AG09319 (cell line): ENCODE measurements at places on chromosomes 6 and 20.
A peak's percentile ranks its signal among the peaks of the same experiment; 100 is the strongest.

DNA sequence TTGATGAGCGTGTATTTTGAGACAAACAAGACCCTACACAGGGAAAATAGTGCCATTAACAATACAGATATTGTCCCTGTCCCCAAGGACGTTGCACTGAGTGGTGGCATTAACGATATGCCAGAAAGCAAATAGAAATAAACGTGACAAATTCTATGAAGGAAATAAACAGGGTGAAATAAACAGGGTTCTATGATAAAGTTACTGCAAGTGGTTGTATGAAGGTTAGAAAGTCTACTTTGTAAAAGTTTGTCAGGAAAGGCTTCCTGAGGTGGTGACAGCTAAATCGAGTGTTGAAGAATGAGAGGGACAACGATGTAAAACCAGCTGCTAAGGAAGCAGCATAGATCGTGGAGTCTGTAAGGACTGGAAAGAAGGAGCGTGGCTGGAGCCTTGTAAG, 380.2 kb downstream of the LAMA2 start:
- DNase-seq = no peak

GRCh38 chr6:52566853-52567279, 10.0 kb downstream of the TRAM2 start:
- peak; percentile 94 for DNase-seq

- no peak for DNase-seq
Measured at GRCh38 chr6:143536461-143536865, 24.9 kb upstream of the FUCA2 start.

DNA sequence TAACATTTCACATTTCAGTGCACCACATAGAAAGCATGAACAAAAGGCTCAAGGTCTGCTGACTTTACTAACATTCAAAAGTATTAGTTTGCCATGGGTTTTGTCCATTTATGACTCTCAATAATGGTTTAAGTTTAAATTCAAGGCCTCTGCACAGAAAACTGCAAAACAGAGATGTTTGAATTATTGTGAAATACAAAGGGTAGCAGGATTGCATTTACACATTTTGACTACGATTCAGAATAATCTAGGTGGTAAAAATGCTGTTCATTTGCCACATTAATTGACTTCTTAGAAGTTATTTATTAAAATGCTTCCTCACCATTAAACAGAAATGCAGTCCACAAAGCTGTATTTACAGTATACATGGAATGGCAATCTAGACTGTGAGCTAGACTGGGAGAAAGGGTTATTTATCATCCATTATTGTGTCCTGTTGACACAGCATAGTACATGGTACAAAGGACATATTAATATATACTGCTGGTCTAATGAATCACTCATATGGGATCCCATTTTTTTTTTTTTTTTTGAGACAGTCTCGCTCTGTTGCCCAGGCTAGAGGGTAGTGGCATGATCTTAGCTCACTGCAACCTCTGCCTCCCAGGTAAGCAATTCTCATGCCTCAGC, 18.0 kb downstream of the USP49 start:
- no peak for DNase-seq

GRCh38 chr6:129621252-129621651, 88.7 kb downstream of the ARHGAP18 start:
- DNase-seq = no peak

DNA sequence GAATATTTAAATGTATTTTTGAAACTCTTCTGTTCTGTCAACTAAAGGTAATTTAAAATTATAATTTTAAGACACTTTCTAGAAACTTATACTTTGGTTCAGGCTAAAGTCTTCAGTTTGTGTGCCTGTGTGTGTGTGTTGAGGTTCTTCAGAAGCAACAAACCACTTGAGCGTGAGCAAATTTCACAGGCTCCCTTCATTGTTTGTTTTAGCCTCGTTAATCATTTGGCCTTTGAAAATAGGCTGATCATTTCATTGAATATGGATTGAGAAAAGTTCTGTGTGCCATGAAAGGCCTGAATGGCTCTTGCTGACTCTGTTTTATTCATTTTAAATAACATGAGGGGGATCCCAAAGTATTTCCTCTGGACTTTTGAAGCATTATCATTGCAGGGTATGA, 420.1 kb downstream of the CDKAL1 start:
- no peak for DNase-seq

DNA sequence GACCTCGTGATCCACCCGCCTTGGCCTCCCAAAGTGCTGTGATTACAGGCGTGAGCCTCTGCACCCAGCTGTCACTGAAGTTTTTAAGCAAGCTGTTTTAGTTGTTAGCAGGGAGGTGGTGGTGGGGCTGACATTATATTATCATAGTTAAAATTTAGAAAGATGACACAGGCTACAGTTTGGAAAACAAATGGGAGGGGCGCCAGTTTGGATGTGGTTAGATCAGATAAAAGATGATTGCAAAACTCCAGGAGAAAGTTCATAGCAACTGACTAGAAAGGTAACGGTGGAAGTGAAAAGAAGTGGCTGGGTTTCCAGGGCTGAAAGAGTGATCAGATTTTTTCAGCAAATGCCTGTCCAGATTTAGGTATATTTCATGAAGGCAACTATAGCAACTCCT, 311.9 kb upstream of the CITED2 start:
- no peak for DNase-seq

DNA sequence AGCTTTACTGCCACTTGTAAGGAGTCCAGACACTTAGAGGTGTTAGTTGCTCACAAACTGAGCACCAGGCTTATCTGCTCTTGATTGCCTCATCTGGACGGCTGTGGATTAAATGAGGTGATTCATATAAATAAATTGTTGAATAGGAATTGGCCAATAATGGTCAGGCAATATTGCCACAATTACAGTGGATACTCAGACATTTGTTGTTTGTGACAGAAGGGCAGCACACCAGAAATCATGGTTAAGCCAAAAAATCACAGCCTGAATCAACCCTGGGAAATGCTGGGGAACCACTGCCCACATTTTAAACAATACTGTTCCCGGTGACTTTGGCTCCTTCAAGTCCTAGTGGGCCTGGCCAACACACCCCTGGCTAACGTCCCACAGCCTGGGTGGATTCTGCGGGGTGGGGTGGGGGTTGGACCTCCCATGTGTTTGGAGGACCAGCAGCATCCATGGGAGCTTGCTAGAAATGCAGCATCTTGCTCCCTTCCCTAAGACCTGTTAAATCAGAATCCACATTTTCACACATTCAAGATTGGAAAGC, 29.5 kb upstream of the SPDEF start:
- peak; percentile 53 for DNase-seq

- DNase-seq = no peak
Measured at GRCh38 chr6:17472653-17473183, 79.3 kb downstream of the CAP2 start.

DNA sequence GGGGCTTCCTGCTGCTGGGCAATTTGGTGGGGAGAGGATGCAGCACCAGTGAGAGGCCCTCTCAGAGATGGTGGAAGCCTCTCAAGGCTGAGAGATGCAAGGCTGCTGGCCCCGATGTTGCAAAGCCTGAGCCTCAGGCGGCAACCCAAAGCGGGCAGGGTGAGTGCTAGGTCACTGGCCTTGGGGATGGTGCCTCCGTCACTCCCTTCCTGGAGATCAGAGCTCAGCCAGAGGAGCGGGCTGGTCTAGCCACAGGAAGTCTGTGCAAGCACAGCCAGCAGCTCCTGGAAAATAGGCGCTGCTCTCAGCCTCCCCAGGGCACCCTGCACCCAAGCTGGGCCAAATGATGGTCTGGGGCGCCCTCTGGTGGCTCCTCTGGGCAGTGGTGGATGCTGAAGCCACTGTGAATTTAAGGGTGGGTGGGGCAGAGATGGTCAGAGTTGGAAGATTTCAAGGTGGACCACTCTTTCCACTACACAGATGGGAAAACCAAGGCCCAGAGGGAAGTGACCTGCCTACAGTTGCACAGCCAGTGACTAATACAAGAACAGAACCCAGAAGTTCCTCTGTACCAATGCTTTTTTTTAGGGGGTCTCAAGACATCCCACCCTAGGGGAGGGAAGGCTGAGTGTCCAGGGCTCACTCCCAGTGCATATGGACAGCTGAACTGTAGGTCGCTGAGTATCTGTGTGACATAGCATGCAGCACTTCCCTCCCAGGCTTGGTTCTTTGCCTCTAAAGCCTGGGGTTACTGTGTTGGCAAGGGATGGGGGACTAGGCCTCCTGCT, 20.8 kb downstream of the C20orf203 start:
- peak; percentile 50 for DNase-seq

GRCh38 chr6:15301179-15302006, 55.5 kb downstream of the JARID2 start:
- DNase-seq = no peak

DNA sequence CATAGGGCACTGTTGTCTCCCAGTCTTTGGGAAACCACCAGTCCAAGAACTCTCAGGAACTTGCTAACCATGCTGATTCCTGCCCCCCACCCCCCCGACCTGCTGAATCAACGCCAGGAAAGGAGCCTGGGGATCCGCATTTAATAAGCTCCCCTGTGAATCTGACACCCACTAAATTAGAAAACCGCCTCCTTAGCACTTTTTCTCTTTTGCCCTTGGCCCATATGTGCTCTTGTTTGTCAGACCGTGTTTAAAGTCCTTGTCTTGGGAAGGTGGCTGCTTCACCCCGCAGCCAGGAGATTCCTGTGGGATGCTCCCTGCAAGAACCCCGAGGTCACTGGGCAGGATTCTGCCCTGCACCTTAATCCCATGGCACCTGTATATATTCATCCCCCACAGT, 15.7 kb upstream of the FOXP4 start:
- DNase-seq = no peak

DNA sequence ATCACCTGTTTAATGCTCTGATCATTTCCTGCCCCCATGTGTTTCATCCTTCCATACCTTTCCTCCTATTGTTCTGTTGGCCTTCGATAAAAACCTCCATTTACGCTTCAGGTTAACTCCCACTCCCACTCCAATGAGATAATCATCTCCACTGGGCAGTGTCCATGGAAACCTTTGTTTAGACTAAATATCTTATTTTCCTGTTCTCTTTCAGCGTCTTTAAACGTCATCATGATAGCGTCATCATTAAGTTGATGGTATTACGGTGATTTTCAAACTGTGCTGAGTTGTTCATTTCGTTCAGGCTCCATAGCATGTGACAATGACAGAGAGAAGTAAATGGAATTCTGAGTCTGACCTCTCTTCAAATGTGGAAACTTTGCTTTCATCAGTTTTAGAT, 970.5 kb upstream of the SLC35B3 start:
- no peak for DNase-seq

- DNase-seq = no peak
Measured at GRCh38 chr6:7644417-7644816, 54.4 kb downstream of the SNRNP48 start.

DNA sequence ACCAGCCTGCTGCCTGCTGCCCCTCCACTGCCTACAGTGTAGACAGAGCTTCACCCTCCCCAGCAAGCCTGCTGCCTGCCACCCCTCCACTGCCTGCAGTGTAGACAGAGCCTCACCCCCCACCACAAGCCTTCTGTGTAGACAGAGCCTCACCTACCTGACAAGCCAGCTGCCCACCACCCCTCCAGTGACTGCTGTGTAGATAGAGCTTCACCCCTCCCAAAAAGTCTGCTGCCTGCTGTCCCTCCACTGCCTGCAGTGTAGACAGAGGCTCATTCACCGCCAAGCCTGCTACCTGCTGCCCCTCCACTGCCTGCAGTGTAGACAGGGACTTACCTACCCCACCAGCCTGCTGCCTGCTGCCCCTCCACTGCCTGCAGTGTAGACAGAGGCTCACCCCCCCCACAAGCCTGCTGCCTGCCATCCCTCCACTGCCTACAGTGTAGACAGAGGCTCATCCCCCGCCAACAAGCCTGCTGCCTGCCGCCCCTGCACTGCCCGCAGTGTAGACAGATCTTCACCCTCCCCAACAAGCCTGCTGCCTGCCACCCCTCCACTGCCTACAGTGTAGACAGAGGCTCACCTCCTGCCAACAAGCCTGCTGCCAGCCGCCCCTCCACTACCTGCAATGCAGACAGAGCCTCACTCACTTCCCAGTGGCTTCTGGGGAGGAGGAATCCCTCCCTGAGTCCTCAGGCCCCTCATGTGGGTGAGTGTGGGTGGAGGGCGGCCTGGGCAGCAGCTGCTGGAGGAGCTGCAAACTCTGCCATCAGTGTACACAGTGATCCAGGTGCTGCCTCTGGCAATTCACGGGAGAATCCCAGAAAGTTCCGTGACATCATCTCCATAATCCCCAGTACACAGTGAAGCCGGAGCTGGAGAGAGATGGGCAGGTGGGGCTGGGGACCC, 140.9 kb downstream of the DLL1 start:
- DNase-seq = no peak

GRCh38 chr6:15763364-15763763, 100.5 kb upstream of the DTNBP1 start:
- DNase-seq = no peak

DNA sequence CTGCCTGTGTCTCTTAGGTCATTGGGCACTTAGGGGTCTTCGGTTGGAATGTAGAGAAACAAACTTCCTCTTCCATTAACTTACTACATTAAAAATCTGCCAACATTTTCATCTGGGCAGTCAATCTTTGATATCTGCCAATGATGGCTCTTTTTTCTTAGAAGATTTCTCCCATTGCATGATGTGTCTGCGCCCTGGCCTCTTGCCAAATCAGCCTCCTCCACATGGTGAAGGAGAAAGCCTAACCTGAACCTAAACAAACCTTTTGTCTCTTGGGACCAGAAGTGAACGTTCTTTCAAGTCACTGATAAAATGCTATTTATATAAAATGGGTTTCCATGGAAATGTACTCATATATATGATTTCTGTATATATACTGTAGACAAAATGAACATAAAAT, 998.9 kb upstream of the GJE1 start:
- DNase-seq = no peak

- peak; percentile 43 for DNase-seq
Measured at GRCh38 chr6:149864578-149865535, 698 bp upstream of the LRP11 start.

- DNase-seq = no peak
Measured at GRCh38 chr6:146040360-146040759, 11.5 kb downstream of the GRM1 start.

- no peak for DNase-seq
Measured at GRCh38 chr6:96923871-96924493, 546 bp upstream of the KLHL32 start.

DNA sequence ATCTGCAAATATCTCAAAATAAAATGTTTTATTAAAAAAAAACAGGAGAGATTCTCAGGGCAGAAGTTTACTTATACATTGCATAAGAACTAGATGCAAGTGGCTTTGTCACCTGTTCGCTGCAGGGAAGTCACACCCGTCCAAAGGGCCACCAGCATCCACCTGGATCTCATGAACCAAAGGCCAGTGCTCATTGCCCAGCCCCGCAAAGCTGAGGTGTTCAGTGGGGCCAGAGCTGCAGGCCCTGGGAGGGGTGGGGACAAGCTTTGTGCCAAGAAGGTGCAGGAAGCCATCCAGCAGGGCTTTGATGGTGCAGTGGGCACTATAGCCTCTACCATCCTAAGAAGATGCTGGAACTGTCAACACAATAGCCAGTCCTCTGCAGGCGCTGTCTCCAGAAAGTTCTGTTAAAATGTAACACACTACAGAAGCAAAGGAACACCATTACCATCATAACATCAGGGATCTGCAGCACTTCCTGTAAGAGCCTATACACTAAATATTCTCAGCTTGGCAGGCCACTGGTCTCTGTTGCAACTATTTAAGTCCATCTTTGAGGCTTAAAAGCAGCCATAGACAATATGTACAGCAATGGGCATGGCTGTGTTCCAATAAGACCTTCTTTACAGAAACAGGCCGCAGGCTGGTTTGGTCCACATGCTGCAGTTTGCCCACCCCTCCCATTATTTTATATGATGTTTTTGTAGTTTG, 15.7 kb upstream of the CD93 start:
- DNase-seq = no peak
